Skin of body (tissue), 3 donors: ENCODE measurements at places on chromosomes 5 and 9. TPM values are rescaled to one million over a fixed set of nuclear protein-coding genes. Genes with fewer than 3 reads are reported as not detected.
A peak's percentile ranks its signal among the peaks of the same experiment; 100 is the strongest.

Gene NUTM2F
- total RNA-seq = not detected

DNA sequence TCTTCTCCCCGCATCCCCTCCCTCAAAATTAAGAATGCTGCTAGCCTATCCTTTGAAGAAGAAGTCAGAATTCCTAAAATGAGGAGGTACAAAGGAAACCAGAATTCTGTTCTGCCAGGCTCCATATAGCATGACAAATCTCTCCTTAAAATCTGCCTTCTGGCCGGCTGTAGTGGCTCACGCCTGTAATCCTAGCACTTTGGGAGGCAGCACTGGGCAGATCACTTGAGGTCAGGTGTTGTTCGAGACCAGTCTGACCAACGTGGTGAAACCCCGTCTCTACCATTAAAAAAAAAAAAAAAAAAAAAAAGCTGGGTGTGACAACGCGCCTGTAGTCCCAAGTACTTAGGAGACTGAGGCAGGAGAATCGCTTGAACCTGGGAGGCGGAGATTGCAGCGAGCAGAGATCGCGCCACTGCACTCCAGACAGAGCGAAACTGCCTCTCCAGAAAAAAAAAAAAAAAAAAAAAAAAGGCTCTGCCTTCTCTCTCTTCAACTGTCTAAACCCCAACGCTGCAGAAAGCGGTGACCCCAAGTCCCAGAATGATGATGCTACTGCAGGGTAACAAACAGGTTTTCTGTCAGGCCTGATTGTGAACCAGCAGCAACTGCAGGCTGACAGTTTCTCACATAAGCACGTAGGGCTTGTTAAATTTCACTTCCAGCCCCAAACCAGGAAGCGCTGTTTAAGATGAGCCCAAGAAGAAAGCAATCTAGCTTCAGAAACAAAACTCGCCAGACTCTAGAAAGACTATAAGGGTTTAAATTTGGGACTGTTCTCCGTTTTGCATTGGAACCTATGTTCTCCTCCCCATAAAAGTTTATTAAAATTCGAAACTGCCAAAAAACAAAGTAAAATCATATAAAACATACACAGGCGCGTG is 963 bp upstream of the CAST start:
- DNase-seq = peak; percentile 46

GRCh38 chr5:160649304-160649703 is 202.7 kb downstream of the ATP10B start:
- DNase-seq = no peak

DNA sequence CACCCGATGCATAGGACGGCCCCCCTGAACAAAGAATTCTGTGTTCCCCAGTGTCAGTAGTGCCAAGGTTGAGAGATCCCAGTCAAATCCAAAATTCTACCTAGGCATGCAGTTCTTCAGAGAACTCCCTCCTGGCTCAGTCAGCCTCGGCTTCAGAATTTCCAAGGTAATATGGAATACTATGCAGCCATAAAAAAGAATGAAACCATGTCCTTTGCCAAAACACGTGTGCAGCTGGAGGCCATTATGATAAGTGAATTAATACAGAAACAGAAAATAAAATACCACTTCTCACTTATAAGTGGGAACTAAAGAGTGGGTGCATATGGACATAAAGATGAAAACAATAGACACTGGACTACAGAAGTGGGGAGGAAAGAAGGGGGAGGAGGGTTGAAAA is 87.1 kb upstream of the TRIO start:
- no peak for DNase-seq

- no peak for DNase-seq
Measured at GRCh38 chr9:94135222-94135621, 51.0 kb downstream of the PTPDC1 start.
